ENCODE measurements at places on chromosomes 11 and 22.

DNA sequence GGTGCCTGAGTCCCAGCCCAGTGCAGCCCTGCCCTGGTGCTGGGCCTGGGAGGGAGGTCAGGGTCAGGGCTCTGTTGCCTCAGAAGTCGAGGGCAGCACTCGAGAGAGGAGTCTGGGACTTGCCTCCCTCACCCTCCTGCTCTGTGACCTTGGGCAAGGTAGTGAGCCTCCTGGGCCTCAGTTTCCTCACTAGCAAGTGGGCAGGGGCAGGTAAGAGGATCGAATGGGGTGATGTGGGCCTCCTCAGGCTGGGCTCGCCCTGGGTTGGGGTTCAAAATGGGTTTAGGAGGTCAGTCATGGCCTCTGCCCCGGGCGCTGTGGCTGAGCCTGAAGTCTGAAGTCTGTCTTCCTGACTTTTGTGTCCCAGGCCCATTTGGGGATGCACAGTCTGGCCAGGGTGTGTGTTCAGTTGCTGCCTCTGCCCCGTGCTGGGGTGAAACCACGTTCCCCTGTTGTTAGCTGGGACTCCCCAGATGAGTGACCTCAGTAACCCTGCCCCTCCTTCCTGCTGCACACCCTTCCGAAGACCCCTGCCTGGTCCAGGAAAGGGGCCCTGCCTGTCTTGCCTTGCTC, 40.9 kb upstream of the CELSR1 start:
- DNase-seq, result no peak

DNA sequence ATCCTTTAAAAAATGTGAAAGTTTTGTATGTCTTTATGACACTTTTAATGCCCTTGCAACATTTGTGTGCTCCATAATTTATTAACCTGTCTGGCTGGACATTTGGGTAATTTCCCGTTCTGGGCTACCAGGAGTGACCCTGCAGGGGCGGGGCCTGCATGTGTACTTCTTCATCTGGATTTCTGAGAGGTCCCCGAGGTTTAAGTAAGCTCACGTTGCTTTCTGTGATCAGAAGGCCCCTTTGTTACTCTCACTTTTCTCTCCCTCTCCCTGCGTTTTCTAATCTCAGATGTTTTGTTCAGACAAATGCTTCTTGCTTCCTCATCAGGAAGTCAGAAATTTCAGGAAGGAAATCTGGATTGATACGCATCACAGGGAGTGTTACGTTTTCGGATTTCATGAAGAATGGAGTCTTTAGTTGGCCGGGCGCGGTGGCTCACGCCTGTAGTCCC, 78.9 kb upstream of the CRYBB3 start:
- no peak for DNase-seq

DNA sequence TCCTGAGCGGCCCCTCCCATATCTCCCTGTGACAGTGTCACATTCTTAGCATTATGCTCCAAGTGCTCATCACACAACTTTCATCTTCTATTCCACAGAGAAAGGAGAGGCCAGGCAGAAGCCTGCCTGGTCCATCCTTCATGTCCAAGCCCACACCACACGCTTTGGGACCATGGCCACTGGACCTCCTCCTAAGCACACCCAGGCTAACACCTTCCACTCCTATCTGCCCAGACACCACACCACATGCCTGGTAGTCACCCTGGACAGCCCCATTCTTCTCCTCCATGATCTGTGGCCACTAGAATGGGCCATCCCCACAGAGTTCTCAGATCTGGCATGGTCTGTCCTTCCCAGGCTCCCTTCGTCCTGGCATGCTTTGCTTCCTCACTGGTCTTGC, 55.3 kb downstream of the HIRA start:
- no peak for DNase-seq

- no peak for DNase-seq
Measured at GRCh38 chr22:37965940-37966664, 12.6 kb downstream of the POLR2F start.

DNA sequence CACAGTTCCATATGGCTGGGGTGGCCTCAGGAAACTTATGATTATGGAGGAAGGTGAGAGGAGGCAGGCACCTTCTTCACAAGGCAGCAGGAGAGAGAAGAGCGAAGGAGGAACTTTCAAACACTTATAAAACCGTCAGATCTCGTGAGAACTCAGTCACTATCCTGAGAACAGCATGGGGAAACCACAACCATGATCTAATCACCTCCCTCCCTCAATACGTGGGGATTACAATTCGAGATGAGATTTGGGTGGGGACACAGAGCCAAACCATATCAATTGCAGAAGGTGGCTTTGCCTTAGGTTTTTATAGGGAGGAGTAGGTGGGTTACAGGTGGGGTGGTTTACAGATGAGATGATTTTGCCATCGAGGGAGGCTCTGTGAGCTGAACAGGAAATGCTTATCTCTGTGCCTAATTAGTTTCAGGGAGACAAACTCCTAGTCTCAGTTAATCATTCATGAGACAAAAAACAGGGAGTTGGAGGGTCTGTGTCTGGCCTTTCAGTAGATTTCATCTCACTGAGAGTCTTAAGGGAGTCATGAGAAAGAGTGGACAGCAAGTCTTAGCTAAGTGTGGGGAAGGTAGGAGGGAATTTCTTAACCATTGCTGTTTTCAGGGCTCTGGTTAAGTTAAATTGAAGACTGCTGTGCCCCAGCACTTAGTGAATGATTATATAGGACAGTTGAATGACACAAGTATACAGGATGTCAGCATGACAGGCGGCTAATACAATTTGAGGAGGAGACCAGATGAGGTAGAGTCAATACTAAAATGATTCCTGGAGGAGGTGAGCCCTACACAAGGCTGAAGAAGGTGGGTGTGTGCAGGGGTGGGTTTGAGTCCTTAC, 47.7 kb downstream of the CWC15 start:
- no peak for DNase-seq

- DNase-seq, result no peak
Measured at GRCh38 chr11:66593650-66594049, 665 bp downstream of the CCS start.
